CD4-positive, alpha-beta T cell treated with Interleukin-21 for 1 hour (primary cell): ENCODE measurements at places on chromosomes 11 and 22.

GRCh38 chr22:43726322-43726721, 85.8 kb downstream of the EFCAB6 start:
- no peak for DNase-seq

GRCh38 chr11:117752721-117753237, 44.2 kb downstream of the DSCAML1 start:
- DNase-seq = no peak

GRCh38 chr22:35393116-35394010, 6.6 kb upstream of the MCM5 start:
- no peak for DNase-seq

- DNase-seq = no peak
These were observed 484.5 kb downstream of the MN1 start for GRCh38 chr22:27317096-27317495.

DNA sequence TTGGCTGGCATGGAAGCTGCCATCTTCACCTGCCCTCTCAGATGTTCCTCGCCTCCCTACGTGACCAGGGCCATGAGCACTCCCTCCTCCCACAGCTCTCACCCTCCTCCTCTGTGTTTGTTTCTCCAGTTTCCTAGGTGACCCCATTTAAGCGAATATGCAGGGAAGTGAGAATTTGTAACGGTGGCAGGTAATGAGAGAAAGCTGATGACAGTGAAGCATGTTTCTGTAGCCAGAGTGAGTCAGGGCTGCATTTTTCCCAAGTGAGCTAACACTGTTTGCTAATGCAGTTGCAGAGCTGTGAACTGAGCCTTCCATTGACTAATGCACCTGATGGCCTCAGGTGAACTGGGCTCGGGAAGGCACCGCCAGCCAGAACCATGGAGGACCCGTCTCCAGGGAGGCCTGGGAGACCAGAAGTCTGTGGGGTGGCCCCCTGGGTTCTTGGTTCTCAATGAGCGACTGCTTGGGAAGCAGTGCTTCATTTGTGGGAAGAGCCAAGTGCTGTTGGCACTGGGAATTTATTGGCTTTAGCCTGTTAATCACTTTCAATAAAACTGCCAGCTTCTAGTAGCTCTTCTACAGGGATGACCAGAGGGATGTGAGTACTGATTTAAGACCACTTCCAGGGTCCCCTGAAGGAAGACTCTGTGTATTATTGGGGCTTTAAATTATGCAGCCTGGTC, 64.5 kb downstream of the BARX2 start:
- no peak for DNase-seq

GRCh38 chr11:97955595-97955994, 1065.2 kb upstream of the CNTN5 start:
- DNase-seq = no peak

DNA sequence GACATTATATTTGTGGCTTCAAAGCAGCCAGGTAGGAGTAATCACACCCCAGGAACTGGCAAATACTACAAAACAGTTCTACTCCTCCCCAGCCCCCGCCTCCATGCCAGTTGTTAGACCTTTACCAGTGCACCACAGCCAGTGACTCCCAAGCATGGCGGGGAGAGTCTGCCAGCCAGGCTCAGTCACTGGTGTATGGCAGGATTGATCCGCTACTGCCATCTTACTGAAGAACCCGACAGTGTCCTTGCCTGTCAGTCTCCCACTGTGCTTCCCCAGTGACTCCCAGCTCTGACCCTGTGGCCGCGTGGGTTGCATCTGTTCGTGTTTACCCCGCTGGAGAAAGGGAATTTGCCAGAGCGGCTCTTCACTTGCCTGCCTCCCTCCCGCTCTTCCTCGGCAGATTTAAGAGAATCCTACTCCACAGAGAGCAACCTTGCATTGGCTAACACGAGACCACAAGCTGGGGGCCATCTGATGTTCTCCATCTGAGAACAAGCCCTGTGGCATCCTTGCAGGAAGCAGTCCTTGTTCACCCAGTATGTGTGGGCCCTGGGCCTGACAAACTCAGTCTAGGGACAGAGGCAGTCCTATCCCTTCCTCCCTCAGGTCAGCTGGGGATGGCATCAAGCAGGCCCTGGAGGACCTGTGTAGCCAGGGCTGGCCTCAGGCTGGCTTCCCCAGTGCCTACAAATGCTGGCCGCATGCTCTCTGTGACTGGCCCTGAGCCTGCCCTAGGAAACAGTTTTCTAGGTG, 33.1 kb downstream of the GNAZ start:
- no peak for DNase-seq

DNA sequence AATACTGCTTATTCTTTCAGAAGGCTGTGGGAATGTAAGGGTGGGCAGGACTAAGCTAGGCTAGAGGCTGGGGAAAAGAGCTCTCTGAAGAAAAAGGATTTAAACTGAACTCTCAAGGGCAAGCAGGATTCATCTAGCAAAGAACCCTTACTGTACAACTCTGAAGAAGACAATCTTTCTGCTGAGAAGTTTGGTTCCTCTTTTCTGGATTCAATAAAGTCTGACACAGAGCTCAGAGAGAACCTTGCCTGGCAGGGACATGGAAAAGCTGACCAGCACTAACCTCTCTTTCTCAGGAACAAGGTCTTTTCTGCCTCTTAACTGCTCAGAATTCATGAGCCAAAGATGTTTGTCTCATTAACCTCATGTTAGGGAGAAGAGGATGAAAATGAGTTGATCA, 388.4 kb upstream of the DDI1 start:
- DNase-seq = no peak

DNA sequence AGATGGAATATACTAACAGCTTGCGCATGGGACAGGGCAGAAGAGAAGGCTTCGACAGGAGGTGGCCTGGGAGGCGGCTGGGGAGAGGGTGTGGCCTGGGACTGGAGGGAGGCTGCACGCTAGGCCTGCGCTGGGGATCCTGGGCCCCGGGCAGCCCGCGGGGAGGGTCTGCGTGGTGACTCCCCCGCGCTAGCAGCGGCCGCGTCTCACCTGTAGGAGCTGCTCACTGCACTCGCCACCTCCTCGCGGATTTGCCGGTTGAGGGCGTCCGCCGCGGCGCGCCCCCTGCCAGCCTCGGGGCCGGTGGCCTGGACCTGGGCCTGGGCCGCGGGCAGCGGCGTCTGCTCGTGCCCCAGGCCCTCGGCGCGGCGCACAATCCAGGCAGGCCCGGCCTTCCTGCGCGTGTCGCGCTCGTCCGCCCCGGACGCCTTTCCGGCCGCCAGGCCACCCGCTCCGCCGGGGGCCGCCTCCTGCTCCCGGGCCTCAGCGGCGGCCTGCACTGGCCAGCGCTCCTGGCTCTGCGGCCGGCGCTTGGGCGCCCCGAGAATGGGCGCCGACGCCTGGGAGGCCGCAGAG, 1.5 kb downstream of the MAP6 start:
- no peak for DNase-seq

GRCh38 chr11:123325533-123325932, 104.5 kb upstream of the GRAMD1B start:
- no peak for DNase-seq

DNA sequence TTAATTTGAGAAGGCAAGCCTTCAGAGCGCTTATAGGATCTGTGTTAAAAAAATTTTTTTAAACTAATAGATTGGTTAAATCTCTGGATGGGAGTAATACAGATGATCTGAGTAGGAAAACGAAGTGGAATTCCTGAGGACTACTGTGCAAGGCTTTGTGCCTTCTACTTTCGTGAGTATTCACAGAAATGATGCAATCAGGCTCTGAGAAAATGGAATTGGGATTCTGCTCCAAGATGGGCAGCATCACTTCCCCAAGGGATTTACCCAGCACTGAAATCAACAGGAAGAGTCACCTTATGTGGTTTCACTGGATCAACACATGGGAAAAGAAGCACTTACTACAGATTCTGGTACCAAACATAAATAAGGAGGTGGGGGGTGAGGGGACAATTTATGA, 12.5 kb downstream of the KMT5B start:
- DNase-seq = no peak

DNA sequence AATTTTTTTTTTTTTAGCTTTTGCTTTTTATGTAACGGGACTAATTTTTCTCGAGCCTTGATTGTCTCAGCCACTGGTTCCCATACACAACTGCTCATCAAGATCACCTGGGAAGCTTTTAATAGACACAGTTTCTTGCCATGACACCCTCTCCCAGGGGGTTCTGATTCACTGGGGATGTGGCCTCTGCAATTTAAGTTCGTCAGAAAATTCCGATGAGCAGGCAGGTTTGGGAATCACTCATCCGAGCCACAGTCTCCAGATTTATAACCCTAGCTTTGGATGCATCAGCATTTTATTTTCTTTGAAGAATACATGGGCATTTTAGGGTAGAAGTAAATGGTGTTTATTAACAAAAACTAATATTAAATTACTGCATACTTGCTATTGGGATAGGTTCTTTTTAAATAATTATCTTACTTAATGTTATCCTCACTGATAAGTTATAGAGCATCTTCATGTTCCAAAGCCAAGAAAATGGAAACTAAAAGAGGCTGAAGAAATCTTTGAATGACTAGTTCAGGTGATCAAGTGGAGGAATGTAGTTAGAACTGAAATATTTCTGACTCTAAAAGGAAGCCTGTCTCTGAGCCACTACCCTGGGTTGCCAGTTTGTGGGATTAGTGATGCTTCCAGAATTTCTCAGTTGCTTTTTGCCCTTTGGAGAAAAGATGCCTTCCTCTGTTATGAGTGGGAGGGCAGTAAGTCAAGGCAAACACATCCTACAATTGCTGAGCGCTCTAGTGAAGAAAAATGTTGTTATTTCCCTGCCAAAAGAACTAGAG, 319.0 kb downstream of the DDX10 start:
- DNase-seq = no peak

DNA sequence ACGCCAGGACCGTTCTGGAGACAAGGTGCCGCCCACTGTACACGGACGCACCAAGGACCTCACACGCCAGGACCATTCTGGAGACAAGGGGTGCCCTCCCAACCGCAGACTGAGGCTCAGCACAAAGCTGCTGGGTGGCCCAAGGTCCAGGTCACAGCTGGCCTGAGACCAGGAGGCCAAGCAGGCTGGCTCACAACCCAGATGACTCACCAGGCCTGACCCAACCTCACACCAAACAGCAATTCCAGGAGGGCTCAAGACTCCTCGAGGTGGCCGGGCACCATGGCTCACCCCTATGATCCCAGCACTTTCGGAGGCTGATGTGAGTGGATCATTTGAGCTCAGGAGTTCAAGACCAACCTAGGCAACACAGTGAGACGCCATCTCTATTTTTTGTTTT, 14.8 kb downstream of the BRD1 start:
- DNase-seq = no peak

DNA sequence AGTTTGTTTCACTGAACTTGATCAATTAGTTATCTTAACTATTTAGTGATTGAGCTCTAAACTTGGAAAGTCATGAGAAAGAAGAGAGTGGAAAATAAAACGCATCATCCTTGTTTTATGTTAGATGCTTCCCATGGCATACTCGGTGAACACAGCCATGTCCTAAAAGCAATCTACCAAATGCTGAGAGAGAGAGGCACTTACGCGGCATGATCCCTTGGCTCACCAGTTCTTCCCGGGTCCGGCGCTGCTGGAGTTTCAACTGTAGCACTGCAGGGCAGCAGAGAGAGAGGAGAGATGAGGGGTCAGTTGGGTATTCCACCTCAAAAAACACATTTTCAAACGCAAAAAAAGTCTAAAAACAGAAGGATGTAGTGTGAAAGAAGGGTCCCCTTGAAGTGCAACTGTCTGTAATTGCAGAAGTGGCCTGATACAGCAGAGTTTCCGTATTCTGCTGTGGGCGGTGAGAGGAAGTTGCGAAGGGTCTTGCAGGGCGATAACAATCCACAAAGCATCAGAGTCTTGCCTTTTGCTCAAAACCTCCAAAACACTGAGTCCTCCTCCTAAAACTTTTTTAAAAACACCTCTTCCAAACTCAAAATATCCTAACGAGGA, 92.7 kb downstream of the SGSM3 start:
- DNase-seq = peak; percentile 53

DNA sequence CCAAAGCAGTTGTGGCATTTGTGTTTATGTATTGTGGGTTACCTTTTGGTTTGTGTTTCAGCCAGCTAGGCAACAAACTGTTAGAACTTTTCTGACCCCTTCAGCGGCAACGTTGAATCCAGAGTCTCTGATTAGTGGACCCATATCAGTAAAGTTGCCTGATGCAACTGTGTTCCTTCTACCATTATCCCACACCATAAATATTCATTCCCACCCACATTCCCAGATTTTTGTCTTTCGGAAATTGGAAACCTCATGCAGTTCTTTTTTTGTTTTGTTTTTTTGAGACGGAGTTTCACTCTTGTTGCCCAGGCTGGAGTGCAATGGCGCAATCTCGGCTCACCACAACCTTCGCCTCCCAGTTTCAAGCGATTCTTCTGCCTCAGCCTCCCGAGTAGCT, 30.7 kb upstream of the RBX1 start:
- DNase-seq = no peak

- DNase-seq = no peak
These were observed 3.0 kb upstream of the CHEK1 start for GRCh38 chr11:125621995-125622394.

- no peak for DNase-seq
These were observed 95.8 kb downstream of the DLG2 start for GRCh38 chr11:85531191-85531897.

GRCh38 chr11:42175203-42175602, 715.8 kb upstream of the LRRC4C start:
- no peak for DNase-seq

GRCh38 chr22:46669201-46669600, 49.0 kb downstream of the GRAMD4 start:
- no peak for DNase-seq

DNA sequence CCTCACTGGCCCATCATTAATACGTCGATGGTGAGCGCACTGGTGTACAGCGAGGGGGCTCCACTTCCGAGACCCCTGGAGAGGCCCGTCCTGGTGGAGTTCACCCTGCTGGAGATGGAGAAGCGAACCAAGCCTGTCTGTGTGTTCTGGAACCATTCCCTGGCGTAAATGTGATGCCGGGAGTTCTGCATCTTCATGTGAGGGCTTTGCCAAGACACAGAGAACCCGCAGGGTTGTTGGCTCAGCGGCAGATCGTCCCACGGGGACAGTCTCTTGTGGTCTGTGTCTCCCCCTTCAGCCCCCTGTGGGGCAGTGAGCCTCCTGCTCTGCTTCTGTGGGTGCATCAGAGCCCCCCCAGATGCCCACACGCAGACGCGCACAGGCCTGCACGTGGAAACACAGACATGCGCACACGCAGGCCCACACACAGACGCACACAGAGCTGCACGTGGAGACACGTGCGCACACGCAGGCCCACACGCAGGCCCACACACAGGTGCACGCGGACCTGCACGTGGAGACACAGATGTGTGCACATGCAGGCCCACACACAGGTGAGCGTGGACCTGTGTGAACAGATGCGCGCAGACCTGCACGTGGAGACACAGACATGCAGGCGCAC, 55.8 kb upstream of the PRODH start:
- no peak for DNase-seq
